ENCODE measurements at places on chromosomes 6 and 20.

DNA sequence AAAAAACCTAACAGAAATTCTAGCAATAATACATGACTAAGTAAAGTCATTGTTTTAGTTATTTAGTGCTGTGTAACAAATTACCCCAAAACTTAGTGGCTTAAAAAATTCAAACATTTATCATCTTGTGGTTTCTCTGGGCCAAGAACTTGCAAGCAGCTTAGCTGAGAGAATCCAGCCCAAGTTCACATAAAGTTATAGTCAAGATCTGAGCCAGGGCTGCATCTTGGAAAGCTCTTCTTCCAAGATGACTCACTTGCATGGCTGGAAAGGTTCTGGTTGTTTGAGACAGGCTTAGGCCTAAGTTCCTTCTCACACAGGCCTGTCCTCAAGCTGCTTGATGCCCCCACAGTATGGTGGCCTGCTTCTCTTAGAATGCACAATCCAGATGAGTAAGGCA, 217.8 kb upstream of the TSHZ2 start:
- no peak for DNase-seq

DNA sequence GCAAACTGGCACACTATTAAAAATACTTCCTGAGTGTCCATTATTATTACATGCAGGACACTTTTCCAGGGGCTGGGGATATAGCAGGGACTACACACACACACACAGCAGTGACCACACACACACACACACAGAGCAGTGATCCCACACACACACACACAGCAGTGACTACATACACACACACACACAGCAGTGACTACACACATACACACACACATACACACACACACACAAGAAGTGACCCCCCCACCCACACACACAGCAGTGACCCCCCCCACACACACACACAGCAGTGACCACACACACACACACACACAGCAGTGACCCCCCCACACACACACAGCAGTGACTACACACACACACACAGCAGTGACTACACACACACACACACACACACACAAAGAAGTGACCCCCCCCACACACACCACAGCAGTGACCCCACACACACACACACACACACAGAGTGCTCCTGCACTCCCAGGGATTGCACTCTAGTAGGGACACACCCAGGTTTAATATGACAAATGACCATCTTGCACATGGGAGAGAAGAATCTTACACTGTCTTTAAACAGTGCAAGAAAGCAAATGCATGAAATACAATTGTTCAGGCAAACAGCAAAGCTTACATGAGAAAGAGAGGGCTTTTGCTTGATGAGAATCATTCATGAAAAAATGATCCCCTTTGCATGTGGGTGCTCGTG, 115.5 kb downstream of the IRF4 start:
- DNase-seq: no peak

DNA sequence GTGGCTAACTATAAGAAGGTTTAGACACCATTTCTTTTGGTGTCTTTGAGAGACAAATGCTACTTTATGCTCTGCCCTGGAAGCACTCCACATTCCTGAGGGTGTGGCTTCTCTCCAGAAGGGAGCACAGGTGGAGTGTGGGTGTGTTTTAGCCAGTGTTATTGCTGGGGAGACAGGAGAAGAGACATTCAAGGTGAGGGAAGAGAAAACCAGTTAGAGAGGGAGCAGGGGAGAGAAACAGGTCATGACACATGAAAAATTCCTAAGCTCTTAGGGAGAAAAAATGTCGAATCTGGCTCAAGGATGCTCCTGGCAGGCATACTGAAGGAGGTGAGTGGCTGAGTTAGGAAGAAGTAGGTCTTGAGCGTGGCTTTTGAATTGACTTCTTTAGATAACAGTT, 292.8 kb downstream of the CLIC5 start:
- DNase-seq: no peak

GRCh38 chr6:149147195-149147594, 170.3 kb upstream of the TAB2 start:
- DNase-seq: no peak

- DNase-seq: no peak
Measured at GRCh38 chr6:147925826-147926225, 416.8 kb upstream of the SASH1 start.

DNA sequence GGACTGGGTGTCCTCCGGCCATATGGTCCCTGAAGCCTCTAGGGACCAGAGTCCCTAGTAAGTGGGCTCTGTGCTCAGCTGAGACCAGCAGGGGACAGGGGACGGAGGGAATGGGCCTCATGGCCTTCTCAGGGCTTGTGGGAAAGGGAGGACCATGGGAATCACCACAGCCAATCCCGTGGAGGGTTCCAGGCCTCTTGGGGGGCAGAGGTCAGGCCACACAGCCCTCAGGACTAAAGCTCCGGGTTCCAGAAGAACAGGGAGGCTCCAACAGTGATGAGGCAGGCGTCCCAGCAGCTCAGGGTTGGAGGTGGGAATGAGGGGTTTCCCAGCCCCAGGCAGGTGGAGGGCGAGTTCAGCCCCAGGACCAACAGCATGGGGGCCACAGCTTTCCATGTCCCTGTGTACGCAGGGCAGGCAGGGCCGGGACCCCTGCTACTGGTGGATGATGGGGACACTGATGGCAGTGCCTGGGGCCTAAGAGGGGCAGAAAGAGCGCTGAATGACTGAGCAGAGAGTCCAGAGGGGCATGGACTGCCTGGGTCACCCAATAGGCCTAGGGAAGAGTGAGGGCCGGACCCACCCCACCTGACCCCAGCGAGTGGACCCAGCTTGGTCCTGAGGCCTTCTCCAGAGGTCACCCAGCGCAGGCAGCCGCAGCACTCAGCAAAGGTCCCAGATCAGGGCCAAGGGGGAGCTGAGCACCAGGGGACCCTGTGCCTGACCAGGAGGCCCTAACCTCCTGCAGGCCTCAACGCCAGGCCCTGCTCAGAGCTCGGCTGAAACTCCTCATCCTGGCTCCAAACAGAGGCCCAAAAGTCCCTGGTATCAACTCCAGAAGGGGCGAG, 8.8 kb downstream of the MYL9 start:
- no peak for DNase-seq

DNA sequence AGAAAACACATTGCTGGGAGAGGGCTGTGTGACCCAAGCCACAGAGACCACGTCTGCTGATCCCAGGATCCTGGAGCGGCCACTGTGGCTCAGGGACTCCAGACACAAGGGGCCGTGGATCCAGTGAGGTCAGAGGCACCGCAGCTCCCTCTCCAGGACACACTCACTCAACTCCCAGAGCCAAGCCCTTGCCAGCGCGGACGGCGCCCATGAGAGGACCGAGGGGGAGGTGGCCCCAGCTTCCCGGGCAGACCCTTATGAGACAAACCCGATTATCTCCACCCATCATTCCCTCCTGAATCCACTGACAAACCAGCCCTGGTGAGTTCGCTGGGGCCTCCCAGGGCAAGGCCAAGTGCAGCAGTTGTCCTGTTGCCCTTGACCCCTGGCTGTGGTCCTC, 201.2 kb downstream of the TAF4 start:
- no peak for DNase-seq

GRCh38 chr20:43040427-43040826, 149.3 kb downstream of the PTPRT start:
- no peak for DNase-seq

GRCh38 chr6:126143761-126144251, 157.5 kb downstream of the TRMT11 start:
- no peak for DNase-seq

GRCh38 chr6:16855460-16855859, 94.2 kb upstream of the ATXN1 start:
- no peak for DNase-seq

- no peak for DNase-seq
Measured at GRCh38 chr20:44031781-44032582, 117.3 kb downstream of the TOX2 start.

- no peak for DNase-seq
Measured at GRCh38 chr6:40573221-40573620, 13.9 kb downstream of the LRFN2 start.

DNA sequence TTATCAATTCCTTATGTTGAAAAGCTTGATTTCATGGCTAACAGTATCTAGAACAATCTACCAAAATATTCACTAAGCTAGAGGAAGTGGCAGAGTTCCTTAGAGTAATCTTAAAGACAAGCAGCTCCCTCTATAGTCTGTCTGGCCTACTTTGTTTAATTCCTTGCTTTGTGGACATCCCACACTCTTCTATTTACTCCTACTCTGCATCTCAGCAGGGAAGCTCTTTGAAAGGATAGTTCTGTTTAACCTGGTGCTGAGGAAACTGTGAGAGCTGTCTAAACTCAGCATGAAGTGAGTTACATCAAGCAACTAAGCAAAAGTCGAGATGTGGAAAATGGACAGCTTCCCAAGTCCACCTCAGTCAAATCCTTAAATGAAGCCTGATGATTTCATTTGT, 4.3 kb downstream of the REV3L start:
- peak; percentile 57 for DNase-seq

- no peak for DNase-seq
Measured at GRCh38 chr20:46139908-46140482, 21.9 kb downstream of the CD40 start.

GRCh38 chr20:17444091-17444490, 87.1 kb downstream of the BFSP1 start:
- DNase-seq: no peak

GRCh38 chr6:124438546-124439065, 523.6 kb upstream of the RNF217 start:
- DNase-seq: no peak

GRCh38 chr6:145626857-145627256, 108.5 kb downstream of the EPM2A start:
- no peak for DNase-seq

GRCh38 chr20:61350500-61351250, 98.6 kb downstream of the CDH4 start:
- DNase-seq: no peak

- no peak for DNase-seq
Measured at GRCh38 chr6:110232450-110232849, 52.2 kb downstream of the CDC40 start.

- no peak for DNase-seq
Measured at GRCh38 chr20:57223648-57224489, 42.6 kb downstream of the BMP7 start.

- DNase-seq: no peak
Measured at GRCh38 chr6:167708501-167709094, 118.1 kb upstream of the AFDN start.

- no peak for DNase-seq
Measured at GRCh38 chr20:63457737-63458136, 14.7 kb downstream of the KCNQ2 start.

DNA sequence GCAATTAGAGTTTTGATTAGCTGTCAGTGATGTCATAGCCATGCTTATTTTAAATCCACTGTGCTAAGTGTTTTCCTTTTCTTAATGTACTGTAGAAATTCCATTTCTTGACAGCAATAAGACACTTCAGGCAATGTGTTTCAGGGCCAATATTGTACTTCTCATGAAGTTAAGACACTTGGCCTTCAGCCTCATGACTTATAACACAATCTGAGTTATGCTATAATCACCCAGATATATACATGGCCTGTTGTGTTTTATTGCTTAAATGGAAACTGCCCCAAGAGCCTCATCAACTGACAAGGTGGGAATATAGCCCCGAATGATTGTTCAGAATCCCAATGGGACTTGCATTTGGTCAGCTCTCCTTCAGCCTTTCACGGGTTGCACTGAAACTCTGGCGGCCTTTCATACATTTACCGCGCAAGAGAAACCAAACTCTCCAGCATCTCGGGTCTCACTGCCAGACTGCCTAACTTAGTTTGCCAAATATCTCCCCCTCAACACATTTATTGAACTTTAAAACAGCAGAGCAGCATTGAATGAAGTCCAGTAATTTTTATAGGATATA, 44.2 kb upstream of the TBX18 start:
- no peak for DNase-seq

- DNase-seq: no peak
Measured at GRCh38 chr6:99745651-99746050, 139.0 kb downstream of the PRDM13 start.

- no peak for DNase-seq
Measured at GRCh38 chr6:63788569-63788968, 153.0 kb downstream of the PHF3 start.

DNA sequence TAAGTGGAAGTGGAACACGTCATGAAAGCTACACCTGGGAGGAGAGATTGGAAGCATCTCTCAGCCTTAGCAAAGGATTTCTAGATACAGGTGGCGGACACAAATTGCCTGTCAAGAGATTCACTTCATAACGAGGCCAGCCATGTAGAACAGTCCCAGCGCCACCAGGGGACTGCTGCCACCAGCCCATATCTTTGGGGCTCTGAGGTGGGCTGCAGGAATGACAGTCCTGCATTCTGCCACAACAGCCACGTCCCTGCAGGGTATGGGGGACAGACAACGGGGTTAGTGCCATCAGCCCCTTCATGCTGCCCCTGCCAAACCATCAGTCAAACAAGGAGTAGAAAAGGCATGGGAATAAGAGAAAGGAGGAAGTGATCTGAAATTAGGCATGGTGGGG, 81.2 kb upstream of the SASH1 start:
- no peak for DNase-seq

DNA sequence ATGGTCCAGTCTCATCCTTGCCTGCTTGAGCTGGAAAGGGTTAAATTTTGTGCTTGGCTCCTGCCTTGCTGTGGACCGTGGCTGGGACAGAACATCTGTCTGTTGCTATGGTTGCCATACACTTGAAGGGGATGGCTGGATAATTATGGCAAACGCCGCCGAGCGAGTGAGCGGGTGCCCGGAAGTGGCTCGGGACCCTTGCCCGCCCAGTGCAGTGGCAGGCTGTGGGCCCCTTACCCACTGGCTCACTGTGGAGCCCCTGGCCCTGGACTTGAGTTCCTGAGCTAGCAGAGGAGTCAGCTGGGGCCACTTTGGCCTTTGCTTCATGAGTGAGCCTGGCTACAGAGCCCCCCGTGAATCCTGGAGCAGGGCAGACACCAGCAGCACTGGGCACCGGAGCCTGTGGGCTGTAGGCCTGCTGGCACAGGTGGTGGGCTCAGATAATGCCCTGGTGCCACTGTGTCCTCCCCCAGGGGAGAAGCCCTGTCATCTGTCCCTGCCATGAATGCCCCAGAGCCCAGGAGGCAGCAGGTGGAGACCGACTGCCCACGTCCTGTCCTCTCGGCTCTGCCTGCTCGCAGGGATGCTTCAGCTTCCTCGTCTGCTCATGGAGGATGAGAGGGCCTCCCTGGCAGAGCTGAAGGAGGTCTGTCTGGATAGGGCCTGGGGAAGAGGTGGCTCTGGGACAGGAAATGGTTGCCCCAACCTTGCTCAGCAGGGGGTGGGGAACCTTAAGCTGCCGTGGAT, 25.5 kb upstream of the NOL4L start:
- DNase-seq: no peak

GRCh38 chr20:45487231-45487635, 17.7 kb downstream of the WFDC2 start:
- no peak for DNase-seq

DNA sequence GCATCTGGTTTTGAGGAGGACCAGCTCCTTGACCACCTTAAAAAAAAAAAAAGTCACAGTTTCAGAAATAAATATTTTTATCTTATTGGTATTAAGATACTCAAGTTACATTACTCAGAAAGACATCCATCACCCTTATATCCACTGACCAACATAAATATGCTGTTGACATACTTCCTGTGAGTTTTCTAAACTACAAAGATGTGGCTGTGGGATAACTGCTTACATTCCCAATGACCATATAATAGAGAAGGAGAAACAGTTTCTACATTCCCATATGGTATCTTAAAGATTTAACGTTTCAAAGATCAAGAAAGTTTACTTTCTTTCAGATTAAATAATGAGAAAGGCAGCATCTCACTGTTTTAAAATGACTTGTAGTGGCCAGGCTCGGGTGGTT, 46.3 kb downstream of the TP53INP2 start:
- DNase-seq: no peak
